K562 (cell line): ENCODE measurements at places on chromosomes 3 and 15. TPM values are rescaled to one million over a fixed set of nuclear protein-coding genes. Genes with fewer than 3 reads are reported as not detected.

The PTX3 gene
- polyA plus RNA-seq: 0.33 and 0.53 TPM in 2 replicates

The PLA2G4E gene
- not detected in 2 replicates for polyA plus RNA-seq

The ZNF660 gene
- 0.18 and 0.19 TPM in 2 replicates for polyA plus RNA-seq

The GOLGA8J gene
- polyA plus RNA-seq: not detected in 2 replicates

The ASB14 gene
- polyA plus RNA-seq: not detected in 2 replicates

The C3orf85 gene
- not detected in 2 replicates for polyA plus RNA-seq

The RCCD1 gene
- polyA plus RNA-seq: 45.2 and 51.4 TPM in 2 replicates

The SEMA5B gene
- not detected in 2 replicates for polyA plus RNA-seq

The ZIC4 gene
- polyA plus RNA-seq: not detected in 2 replicates

The ROBO2 gene
- polyA plus RNA-seq: 0.97 and 1.1 TPM in 2 replicates

The APBA2 gene
- 30.7 and 37.1 TPM in 2 replicates for polyA plus RNA-seq

The IGSF10 gene
- polyA plus RNA-seq: 0.34 and 0.73 TPM in 2 replicates

The DUOXA2 gene
- not detected in 2 replicates for polyA plus RNA-seq
